Fibroblast of skin of scalp (primary cell): ENCODE measurements at places on chromosomes 12 and 14.

DNA sequence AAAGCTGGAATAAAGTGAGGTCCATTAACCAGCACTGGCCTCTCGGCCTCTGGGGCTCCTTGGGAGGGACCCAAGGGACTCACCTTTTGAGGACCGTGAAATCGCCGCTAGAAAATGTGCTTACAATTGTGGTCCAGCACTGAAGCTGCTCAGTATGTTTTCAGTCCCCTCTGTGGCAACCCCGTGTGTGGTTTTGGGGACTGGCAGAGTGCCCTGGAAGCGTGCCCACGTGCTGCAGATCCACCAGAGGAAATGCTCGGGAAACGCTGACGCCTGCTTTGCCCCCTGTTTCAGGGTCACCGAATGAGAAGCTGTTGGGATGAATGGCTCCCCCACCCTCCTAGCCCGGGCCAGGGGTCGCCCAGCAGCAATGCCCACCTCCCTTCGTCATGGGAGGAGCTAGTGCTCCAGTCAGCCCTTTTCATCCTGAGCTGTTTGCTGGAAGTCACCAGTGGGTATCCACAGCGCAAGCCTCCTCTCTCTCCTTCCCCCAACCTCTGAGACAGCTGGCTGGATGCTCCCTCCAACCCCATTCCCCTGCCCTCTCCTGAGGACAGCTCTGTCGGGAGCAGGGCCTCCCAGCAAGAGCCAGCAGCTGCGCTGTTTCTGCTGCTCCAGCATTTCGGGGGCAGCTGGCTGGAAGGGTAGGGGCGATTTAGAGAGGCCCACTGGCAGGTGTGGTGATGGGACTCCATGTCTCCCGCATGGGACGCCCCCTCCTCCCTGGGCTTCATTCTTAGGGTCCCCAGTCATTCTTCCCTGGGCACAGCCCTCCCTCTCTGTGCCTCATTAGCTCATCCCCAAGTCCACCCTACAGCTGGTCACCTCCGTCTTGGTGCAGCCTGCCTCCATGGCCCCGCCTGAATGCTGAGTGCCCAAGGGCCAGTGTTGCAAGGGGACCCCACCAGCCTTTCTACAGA is 33.2 kb upstream of the PPP1R13B start:
- DNase-seq, result peak; percentile 67

- peak; percentile 10 for DNase-seq
Observed at GRCh38 chr12:89977405-89978085, 268.9 kb upstream of the ATP2B1 start.

DNA sequence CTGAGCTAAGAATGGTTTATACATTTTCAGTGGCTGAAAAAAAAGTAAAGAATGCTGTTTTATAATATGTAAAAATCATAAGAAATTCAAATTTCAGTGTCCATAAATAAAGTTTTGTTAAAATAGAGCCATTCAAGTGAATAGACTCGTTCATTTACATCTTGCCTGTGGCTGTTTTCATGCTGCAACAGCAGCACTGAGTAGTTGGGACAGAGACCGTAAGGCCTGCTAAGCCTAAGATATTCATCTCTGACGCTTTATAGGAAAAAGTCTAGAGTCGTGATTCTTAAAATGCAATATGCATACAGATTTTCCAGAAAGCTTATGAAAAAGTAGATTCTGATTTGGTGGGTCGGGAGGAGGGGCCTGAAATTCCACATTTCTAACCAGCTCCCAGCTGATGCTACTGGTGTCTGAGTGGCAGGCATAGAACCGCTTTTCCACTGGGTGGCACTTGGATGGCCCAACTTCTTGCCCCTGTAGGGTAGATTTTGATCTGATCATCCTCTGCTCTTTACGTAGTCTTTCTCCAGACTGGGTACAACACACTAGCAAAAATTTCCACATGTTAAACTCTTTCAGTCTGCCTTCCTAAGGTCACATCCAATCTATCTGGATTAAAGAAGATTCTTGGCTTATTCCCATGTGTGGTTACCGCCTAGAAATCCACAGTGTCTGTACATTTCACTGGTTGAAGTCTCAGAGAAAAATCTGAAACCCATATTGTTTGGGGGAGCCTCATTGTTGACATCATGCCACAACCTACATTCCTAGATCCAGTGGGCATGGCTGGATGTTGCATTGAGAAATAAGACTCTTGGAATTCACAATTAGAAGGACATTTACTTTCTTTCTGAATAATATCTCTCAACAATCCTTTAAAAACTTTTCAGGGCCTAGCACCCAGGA is 151.2 kb downstream of the C12orf75 start:
- peak; percentile 88 for DNase-seq

DNA sequence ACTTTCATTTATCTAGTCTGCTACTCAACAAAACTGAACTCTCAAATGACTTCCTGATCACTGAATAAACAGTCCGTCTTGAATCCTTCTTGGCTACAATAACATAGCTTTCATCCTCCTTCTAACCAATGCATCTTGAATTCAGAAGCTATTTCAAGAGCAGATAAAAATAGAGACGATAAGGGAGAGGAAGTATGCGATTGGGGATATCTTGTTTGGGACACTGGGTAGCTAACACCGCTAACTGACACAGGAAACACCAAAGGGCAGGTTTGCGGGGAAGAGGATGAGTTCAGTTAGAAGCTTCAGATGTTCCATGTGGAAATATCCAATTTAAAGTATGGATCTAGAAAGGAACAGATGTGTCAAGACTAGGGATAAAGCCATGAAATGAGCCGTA is 102.5 kb downstream of the SLC41A2 start:
- DNase-seq, result no peak

DNA sequence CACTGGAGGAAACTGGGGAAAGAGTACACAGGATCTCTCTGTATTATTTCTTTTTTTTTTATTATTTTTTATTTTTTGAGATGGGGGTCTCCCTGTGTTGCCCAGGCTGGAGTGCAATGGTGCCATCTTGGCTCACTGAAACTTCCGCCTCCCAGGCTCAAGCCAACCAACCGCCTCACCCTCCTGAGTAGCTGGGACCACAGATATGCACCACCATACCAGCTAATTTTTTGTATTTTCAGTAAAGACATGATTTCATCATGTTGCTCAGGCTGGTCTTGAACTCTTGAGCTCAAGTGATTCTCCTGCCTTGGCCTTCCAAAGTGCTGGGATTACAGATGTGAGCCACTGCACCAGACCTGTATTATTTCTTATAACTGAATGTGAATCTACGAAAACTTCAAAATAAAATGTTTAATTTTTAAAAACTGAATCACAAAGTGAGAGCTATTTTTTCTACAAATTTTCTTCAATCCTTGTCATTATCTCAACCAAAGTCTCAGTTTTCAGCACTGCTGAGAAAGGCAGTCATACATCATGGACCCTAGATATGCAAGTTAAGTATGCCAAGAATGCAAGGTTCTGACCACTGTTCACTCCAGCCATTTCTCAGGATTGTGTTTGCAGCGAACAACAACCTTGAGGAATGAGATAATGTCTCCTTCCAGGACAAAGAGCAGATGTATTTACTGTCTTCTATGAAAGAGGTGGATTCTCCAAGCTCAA is 2.4 kb downstream of the EAPP start:
- peak; percentile 56 for DNase-seq

DNA sequence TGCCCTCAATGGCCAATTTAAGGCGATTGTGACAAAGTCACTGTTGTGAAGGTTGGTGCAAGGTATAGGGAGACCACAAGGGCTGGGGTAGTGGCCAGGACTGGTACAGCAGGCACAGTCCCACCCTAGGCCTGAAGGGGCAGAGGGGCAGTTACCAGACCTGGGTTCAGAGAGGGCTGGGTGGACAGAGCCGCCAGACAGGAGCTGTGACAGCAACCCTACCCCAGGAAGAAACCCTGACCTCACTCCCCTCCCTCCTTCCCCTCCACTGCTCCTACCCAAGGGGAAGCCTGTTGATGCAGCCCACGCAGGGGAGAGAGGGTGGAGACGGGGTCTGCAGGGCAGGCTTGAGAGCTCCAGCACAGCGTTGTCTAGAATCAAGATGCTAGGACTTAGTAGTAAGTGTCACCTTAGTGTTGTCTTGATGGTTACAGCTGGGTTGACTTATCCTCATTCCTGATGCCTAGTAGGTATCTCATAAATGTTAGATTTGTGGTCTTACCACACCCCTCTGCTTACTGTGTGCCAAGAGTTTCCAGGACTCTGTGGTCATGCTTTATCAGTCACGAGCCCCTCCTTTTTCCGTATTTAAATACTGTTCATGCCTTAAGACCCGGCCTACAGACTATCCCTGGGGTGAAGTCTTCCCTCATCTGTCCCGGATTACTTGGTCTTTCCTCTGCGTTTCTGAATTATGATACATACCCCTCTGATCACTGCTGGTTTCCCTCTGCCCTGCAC is 14.4 kb downstream of the EML1 start:
- DNase-seq, result peak; percentile 63

GRCh38 chr14:44712024-44712815 is 205.1 kb upstream of the FSCB start:
- no peak for DNase-seq

DNA sequence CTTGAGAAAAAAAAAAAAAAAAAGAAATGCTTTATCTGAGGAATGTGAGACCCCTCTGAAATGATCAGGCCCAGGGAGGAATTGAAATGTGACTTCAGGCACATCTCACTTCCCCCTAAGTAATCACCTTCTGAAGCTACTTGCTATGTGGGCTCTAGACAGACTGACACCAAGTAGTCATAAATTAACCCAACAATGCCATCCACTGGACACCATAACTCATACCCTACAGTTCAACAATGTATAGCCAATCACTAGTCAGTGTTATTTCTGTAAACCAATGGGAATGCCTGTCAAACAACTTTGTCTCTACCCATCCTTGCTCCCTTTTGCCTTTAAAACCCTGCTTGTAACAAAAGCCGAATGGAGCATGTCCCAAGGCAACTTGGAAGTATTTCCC is 182.7 kb upstream of the TMPO start:
- DNase-seq, result no peak

DNA sequence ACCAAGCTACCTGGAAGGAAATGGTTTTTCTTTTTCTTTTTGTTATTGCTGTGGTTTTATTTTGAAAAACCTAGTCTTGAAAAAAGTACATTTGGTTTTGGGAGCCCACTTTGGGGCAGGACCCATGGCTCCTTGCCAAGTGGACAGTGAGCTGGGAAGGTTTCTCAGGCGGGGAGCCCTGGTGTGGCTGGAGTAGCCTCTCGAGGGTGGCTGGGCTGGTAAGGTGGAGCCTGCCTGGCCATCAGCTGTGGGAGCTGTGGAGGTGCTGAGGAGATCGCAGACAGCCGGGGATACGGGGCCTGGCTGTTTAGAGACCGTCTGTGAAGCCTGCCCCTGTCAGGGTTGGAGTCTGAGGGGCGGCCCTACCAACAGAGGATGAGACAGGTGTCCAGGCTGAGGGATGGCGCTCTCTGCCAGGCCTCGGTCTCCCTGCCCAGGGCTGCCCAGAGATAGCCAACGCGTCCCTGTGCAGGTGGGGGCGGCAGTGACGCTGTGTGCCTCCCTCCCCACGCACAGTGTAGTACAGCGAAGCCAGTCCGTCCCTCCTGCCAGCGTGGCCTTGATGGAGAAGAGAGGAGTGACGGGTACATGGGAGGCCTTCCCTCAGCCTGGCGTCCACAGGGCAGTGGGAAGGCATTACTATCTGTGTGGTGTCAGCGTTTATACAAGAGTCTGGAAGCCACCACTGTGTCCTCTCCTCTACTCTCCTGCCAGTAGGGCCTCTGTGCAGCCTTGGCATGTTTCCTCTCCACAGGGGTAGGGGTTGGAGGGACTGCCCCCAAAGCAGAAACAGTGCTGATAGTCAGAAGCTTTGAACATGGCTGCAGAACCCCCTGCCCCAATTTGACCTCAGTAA is 5.9 kb downstream of the RIN3 start:
- DNase-seq, result no peak

DNA sequence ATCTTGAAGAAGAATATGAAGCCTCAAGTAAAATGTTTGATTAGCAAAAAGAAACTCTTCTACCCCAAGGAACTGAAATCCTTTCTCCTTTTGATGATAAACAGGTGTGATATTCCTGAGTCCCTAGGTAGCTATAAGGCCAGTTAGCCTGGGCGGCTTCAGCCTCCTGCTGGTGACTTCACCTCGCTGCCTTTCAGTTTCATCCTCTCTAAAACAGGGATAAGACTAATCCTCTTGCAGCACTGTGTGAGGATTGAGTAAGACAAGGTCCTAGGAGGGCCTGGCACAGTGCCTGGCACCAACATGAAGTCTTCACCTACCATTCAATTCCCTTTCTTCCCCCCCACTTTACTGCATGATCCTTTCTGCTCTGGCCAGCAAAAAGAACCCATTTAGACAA is 42.1 kb downstream of the CIT start:
- no peak for DNase-seq
